Smooth muscle cell of the coronary artery (primary cell): ENCODE measurements at places on chromosomes 7 and 10. TPM values are rescaled to one million over a fixed set of nuclear protein-coding genes. Genes with fewer than 3 reads are reported as not detected.

Gene TMEM130
- 0.12 and 0.23 TPM in 2 replicates for total RNA-seq

Gene PTF1A
- not detected in 2 replicates for total RNA-seq

Gene SNCG
- total RNA-seq, result 48.3 and 77.0 TPM in 2 replicates

Gene RAMP3
- total RNA-seq, result not detected in 2 replicates

Gene ECHDC3
- total RNA-seq, result 4.5 and 5.1 TPM in 2 replicates

Gene SFTPA1
- not detected in 2 replicates for total RNA-seq

Gene ARHGAP12
- total RNA-seq, result 27.7 and 56.3 TPM in 2 replicates
